ENCODE measurements at places on chromosomes 5 and 9.

- DNase-seq, result no peak
Observed at GRCh38 chr9:101376111-101376848, 8.5 kb downstream of the BAAT start.

- no peak for DNase-seq
Observed at GRCh38 chr9:85502815-85503655, 238.7 kb downstream of the AGTPBP1 start.

- DNase-seq, result peak; percentile 94
Observed at GRCh38 chr9:103362986-103363385, 367.9 kb downstream of the CYLC2 start.

DNA sequence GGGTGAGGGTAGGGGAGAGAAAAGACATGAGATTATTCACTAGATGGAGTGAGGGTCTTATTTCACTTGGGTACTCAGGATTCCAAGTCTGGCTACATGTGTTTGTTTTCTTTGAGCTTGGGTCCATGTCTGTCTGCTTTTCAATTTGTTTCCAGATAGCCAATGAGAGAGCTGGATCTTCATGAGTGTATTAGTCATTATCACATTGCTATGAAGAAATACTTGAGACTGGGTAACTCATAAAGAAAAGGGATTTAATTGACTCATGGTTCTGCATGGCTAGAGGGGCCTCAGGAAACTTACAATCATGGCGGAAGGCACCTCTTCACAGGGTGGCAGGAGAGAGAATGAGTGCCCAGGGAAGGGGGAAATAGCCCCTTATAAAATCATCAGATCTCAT is 196.8 kb upstream of the TRIM32 start:
- no peak for DNase-seq

- DNase-seq, result no peak
Observed at GRCh38 chr9:131500939-131501541, 1.7 kb upstream of the POMT1 start.

GRCh38 chr5:146529984-146530383 is 14.0 kb upstream of the GPR151 start:
- DNase-seq, result no peak

DNA sequence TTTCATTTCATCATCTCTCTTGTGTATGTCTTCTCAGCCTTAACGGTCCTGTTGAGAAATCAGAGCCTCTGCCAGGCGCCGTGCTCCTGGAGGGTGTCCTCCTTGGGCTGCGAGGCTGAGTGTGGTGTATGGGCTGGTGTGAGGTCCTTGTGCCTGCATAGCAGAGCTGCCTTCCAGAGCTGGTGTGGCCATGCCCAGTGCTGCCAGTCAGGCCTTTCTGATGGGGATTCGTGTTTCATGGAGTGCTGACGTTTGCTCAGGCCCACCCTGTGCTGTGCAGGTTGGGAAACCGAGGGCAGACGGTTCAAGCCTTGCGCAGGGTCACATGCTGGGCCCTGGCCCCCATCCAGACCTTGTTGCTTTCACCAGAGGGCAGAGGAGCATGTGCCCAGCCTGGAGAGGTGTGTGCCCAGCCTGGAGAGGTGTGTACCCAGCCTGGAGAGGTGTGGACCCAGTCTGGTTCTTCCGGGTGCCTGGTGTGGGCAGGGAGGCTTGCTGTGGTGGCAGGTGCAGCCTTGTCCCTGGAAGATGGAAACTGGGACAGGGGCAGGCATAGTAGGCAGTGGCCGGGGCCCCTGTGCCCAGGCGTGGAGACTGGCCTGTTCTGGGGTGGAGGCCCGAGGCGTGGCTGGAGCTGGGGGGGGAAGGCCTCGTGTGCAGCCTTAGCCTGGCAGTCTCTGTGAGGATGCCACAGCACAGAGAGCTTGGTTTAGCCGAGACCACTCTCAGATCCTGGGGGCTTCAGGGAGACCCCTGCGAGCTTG is 84.0 kb downstream of the RXRA start:
- no peak for DNase-seq

GRCh38 chr9:136273244-136273865 is 27.7 kb upstream of the QSOX2 start:
- DNase-seq, result no peak

- peak; percentile 83 for DNase-seq
Observed at GRCh38 chr9:121059998-121060636, 10.0 kb upstream of the C5 start.

GRCh38 chr9:72955571-72955970 is 2.7 kb upstream of the ALDH1A1 start:
- no peak for DNase-seq

GRCh38 chr9:34659592-34660253 is 2.7 kb downstream of the CCL27 start:
- DNase-seq, result no peak
